Astrocyte (in vitro differentiated cells and primary cell): ENCODE measurements at places on chromosomes 6 and 20.

DNA sequence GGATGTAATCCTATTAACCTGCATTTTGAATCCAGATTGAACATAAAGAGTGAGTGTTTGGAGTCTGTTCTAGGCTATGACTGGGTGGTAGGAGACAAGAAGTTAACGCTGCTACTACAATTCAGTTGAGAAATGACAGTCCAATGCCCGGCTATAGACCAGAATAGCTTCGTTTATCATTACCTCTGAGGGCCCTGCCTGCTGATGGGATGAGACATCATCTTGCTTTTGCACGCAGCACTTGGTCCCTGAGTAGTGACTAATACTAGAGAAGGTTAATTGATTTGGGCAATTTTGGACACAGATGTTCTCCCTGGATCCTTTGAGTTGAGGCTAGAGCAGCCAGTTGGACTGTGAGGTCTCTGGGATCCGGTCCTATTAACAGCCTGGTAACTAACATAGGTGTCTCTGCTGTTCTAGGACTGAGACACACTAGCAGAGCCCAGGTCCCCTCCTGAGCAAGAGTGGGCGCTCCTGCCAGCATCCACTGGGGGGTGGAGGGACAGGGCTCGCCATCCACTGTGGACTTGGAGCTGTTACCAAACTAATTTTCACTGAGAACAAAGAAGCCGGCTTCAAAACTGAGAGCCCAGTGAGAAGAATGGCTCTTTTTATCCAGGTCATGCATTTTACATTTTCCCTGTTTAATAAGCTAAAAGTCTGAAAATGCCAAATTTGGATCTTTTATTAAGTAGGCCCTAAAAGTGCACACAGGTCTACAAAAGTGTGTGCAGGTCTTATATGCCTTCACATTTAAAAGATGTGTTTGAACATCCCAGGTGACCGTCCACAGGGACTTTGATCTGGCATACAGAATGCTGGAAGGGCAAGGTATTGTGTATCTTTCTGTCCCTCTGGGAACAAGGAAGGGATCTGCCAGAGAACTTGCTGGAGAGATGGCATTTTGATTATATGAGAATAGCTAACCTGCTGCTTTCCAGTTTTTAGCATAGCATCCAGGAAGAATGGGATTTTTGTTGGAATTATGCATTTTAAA is 212.5 kb downstream of the CDH4 start:
- peak; percentile 23 for DNase-seq

DNA sequence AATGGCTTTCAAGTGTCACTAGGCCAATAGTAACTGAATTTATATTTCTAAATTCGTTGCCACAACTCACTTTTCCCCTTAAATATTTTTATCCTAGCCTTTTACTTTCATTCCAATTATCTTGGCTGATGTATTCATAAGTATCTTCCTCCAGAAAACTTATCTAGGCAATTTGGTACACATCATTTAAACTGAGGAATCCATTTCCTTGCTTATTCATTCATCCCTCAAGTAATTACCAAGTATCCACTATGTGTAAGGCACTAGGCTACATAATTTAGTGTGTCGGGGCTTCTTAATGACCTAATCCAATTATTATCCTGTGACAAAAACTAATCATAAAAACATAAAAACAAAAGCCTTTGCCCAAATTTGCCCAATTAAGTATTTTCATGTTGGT is 258.3 kb upstream of the TCF21 start:
- DNase-seq, result peak; percentile 88

DNA sequence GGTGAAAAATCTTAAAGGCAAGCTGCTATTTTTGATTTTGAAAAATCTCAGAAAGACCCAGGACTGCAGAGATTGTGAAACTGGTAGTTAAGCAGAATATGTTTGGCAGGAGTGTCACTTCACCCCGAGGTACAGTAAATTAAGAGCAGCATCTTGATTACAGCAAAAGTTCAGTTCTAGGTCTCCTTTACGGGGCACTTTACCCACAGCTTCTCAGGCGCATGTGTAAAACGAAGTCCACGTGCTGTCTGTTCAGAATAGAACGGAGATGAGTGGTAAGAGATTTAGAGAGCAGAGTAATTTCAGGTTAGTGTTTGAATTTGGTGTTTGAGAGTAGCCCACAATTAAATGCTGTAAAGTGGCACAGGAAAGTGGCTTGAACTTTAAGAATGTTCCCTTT is 84.0 kb downstream of the FARS2 start:
- DNase-seq, result no peak

DNA sequence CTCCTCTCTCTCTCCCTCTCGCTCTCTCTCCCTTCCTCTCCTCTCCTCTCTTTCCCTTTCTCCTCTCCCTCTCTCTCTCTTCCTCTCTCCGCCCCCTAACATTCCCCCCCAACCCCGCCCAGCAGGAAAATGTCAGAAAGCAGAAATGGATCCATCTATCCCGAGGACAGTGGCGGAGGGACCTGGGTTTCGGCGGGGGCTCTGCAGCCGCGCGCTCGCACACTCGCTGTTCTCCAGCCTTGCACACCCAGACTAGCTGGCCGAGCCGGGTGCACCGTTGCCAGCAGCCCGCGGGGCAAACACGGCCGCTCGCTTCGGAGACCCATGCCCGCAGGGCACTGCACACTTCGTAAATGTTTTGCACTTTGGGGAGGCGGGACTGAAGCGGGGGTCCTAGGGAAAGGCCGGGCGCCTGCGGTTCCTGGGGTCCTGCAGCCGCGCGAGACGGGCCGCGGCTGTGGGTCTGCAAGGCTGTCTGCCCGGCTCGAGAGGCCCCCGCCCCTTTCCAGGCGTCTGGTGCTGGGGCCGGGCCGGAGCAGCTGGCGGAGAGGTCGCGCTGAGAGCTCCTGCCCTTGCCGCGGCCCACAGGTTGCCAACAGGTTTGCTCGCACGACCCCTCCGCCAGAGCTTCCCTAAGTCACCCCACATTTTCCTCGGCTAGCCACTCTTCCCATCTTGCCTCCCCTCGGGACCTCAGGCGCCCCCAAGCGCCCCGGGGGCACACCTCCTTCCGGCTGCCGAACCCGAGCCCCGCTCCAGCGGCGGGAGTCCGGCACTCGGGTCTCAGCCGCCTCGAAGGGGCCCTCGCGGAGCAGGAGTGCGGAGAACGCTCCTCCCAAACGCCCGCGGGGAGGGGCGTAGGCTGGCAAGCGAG is 818 bp upstream of the MDGA1 start:
- peak; percentile 2 for DNase-seq

GRCh38 chr20:64212755-64213154 is 42.8 kb upstream of the PCMTD2 start:
- DNase-seq, result peak; percentile 36

DNA sequence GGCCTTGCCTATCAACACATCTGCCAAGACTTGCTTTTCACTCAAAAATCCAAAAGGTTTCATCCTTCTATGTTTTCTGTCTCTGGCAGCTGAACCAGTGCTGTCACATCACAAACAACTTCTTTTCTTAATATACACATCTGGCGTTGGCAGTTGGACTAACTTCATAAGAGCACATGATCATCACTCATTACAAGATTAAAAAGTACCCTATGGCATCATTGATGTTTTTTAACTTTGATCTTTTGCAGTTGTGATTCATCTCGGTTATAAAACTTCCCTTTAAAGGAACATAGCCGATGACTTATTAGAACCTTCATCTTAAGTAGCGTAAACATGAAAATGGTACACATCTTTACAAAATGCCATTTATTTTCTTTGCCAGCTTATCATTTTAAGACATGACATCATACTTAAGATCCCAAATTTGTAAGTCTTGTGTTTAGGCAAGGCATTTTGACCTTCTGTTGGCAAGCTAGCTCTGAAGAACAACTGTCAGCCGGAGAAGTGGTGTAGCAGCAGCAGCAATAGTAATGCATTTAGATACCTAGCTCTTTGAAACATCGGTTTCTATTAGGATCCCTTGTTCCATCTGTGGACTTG is 64.2 kb upstream of the SUPT3H start:
- DNase-seq, result no peak

DNA sequence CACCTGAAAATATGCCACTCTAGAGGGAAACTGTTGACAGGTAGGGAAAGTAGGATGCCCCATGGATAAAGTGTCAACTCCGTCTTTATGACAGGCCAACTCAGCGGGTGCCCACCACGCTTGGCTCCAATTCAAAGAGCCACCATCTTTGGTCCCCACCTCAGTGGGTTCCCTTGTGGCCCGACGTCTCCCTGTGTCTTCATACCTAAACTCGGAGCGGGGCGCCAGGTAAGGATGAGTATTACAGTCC is 277 bp downstream of the MDC1 start:
- DNase-seq, result no peak

- DNase-seq, result no peak
These were observed 40.4 kb downstream of the MAN1A1 start for GRCh38 chr6:119308991-119309657.

- no peak for DNase-seq
These were observed 1.2 kb downstream of the ZNF831 start for GRCh38 chr20:59164686-59165391.

- no peak for DNase-seq
These were observed 382.1 kb downstream of the HACE1 start for GRCh38 chr6:104477569-104477968.
